ENCODE measurements at places on chromosomes 16 and 17.

DNA sequence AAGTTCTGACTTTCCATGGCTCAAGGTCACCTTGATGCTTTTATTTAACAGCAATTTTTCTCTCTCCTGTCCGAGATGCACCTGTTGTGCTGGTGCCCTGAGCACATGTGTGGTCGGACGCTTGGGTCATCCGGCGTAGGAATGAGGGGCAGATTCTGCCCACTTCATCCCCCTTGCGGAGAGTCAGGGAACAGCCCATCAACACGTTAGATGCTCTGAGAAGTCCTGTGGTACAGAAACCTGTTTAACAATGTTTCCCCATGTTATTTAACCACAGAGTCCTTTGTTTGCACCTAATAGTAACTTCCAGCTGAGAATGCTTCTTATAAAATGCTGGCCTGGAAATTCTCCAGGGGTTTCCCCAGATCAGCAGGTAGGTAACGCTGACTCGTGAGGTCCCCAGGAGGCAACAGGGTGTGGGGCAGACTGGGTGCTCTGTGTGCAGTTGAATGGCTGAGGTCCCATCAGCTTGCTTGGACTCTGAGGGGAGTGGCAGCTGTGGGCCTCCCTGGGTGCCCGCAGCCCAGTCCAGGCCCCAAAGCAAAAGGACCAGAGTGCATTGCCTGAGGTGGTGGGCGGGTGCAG, 17.8 kb downstream of the DOC2B start:
- H3K27me3 ChIP-seq, result peaks cover 9% of the 10 kb centered on the region
- no peak overlapping the region for H3K27ac ChIP-seq
- no peak for DNase-seq
- H3K4me1 ChIP-seq, result no peaks in the 10 kb centered on the region

DNA sequence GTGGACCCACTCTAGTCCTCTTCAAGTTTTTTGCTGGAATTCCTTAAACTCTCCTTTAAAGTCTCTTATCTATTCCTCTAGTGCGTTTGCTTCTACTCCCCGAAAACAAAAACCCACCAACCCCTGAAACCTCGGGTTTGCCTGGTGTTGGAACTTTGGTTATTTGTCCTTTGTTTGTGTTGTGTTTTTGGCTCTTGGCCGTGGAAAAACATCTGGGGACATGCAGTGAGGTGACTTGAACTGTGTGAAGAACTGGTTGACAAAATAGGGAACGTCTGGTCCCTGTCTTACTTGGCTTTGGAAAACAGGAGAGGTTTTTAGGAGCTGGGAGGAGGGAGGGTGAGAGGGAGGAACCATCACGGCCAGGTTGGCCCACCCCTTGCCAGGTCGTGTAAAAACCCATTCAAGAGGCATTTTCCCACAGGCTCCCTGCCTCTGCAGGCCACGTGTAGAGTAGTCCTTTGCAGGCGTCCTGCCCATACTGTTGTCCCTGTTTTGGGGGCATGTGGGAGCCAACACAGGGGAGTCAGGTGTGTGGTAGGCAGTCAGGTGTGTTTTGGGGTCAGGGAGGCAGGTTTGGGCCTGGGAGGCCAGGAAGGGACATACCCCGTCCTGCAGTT, 169.3 kb downstream of the RAB11FIP4 start:
- no peaks in the 10 kb centered on the region for H3K27me3 ChIP-seq
- H3K27ac ChIP-seq, result no peak overlapping the region
- H3K4me1 ChIP-seq, result peaks cover 3% of the 10 kb centered on the region
- H3K36me3 ChIP-seq, result no peaks in the 10 kb centered on the region
- no peak for DNase-seq

GRCh38 chr17:75896415-75897159, at the start of gene TRIM65:
Gene TRIM65 (minus strand): TSS chr17:75896951. CDS start chr17:75896937, 14 bp downstream.
- H3K27me3 ChIP-seq, result no peaks in the 10 kb centered on the region
- H3K36me3 ChIP-seq, result peaks cover 37% of the 10 kb centered on the region
- peak; percentile 66 for DNase-seq
- H3K27ac ChIP-seq, result peak within 1 kb of the TSS; percentile 93
- peaks cover 28% of the 10 kb centered on the region for H3K4me1 ChIP-seq

DNA sequence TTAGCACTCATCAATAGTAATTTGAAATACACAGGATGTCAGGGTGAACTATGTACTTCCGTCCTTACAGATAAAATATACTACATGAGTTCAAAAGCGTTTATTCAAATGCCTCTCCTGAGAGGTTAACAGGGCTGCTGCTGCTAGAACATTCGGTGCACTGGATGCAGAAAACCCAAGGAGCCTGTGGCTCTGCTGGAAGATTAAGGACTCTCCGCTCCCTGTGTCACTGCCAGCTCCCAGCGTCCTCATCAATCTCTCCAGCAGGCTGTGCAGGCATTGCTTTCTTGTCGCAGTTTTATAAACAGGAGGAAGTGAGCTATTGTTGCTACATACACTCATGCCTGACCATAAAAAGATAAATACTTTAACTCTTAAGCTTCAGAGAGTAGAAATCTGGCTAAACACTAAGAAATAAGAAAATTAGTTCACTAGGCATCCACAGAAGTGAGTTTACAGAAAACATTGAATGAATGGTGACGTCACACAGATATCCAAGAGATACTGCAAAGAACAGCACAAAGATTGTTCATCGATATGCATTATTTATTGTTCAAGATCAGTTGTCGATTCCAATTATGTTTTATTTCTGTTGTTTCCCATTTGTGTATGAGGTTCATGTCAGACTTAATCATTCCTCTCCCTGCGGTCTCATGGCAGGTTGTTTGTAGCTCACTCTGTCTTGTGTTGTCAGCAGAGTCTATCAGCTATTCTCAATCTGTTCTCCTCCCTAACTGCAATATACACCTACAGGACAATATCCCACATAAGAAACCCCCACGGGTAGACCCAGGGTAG, 127.9 kb upstream of the MON1B start:
- H3K36me3 ChIP-seq, result no peaks in the 10 kb centered on the region
- no peak for DNase-seq
- H3K27me3 ChIP-seq, result peaks cover 9% of the 10 kb centered on the region
- H3K4me3 ChIP-seq, result no peak overlapping the region
- H3K27ac ChIP-seq, result no peak overlapping the region

GRCh38 chr16:67666559-67667452, at the start of the genes C16orf86 and ENKD1:
Gene C16orf86 (plus strand): TSS chr16:67666814. CDS start chr16:67666971, 157 bp downstream.
Gene ENKD1 (minus strand): TSS chr16:67666750. CDS start chr16:67666442, 308 bp downstream.
- H3K36me3 ChIP-seq, result peaks cover 14% of the 10 kb centered on the region
- H3K4me3 ChIP-seq, result peak within 1 kb of the TSS; percentile 88
- H3K4me1 ChIP-seq, result peaks cover 12% of the 10 kb centered on the region
- no peaks in the 10 kb centered on the region for H3K27me3 ChIP-seq
- peak; percentile 72 for DNase-seq

- no peaks in the 10 kb centered on the region for H3K27me3 ChIP-seq
- DNase-seq, result no peak
- peaks cover 5% of the 10 kb centered on the region for H3K36me3 ChIP-seq
- no peaks in the 10 kb centered on the region for H3K4me1 ChIP-seq
- no peak overlapping the region for H3K4me3 ChIP-seq
- no peak overlapping the region for H3K27ac ChIP-seq
Observed at GRCh38 chr16:72530434-72530833, 358.5 kb upstream of the PMFBP1 start.

DNA sequence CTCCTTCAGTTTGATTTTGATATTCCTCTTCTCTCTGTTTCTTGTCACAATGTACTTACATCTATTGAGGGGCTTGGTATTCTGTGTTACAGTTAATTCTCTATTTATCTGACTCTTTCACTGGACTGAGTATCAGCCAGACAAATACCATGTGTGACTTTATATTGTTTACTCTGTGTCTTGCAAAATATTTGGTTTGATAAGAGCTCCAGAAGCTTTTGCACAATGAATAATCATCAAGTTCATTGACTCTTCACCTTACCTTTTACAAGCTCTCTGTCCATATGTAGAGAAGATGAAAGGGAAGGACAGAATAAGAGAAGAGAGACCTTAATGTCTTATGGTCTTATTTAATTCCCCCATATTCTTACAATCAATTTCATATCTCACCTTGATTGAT, 877.7 kb upstream of the CDH8 start:
- no peaks in the 10 kb centered on the region for H3K36me3 ChIP-seq
- H3K27me3 ChIP-seq, result no peaks in the 10 kb centered on the region
- no peak overlapping the region for H3K27ac ChIP-seq
- no peak for DNase-seq
- no peaks in the 10 kb centered on the region for H3K4me1 ChIP-seq

DNA sequence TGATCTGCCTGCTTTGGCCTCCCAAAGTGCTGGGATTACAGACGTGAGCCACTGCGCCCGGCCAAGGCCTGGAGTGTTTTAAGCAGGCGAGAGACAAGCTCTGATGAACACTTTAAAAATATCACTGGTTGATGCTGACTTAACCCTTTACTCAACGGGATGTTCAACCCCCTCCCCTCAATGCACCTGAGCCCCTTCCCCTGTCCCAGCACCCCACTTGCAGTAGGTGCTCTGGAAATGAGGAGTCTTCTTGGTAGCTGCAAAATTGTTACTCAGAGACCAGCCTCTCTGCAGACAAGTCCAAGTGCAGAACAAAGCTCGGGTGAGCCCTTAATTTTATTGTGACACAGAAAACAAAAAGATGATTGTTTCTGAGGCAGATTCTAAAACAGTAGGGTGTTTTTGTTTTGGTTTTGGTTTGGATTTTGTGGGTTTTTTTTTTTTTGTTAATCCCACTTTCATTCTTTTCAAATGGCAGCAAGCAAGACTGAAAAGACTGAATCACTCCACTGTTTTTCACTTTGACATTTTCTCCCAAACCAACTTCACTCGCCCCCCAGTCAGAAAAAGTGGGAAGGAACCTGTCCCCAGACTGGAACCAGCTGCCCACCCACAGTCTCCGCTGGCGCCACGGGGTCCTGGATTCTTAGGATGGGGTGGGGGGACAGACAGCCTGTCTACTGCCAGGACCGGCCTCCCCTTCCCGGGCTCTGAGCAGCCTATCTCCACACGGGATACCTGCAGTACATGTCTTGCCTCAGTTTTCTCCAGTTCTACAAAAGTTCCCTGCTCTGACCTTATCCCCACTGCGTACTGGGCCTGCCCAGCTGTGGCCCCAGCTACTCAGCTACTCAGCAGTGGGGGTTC, 5.2 kb upstream of the PLLP start:
- peaks cover 9% of the 10 kb centered on the region for H3K27me3 ChIP-seq
- H3K36me3 ChIP-seq, result no peaks in the 10 kb centered on the region
- no peak overlapping the region for H3K4me3 ChIP-seq
- H3K27ac ChIP-seq, result peak overlapping the region; percentile 13
- H3K4me1 ChIP-seq, result peaks cover 5% of the 10 kb centered on the region
- no peak for DNase-seq

DNA sequence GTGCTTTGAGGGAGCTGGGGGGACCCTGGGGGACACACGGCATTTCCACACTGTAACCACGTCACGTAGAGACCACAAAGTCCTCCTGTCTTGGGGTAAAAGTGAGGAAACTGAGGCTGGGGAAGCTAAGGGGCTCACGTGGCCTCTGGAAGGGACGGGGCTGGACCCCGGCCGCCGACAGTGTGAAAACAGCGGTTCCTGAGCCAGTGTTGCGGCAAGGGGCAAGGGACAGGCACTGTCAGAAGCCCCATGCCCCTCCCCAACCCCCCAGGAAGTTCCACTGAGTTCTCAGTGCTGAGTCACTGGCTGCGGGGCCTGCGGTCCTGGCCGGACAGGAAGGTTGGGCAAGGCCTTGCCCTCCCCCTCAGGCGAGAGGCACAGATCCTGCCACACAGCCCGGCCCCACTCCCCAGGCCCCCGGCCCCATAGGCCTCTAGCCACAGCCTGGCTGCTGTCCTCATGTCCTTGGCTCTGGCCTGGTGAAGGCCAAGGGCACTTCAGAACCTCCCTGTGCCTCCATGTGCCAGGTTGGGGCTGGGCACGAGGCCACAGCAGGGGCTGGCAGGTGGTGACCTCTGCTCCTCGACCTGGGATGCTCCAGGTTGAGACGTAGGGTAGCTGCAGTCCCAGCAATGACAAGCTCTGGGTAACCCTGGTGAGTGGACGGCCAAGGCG, 5.0 kb upstream of the CCDC57 start:
- peaks cover 28% of the 10 kb centered on the region for H3K36me3 ChIP-seq
- H3K27ac ChIP-seq, result peak overlapping the region; percentile 95
- peaks cover 25% of the 10 kb centered on the region for H3K4me1 ChIP-seq
- no peak overlapping the region for H3K4me3 ChIP-seq
- DNase-seq, result no peak

- no peak overlapping the region for H3K4me3 ChIP-seq
- no peak for DNase-seq
- H3K27ac ChIP-seq, result no peak overlapping the region
- peaks cover 48% of the 10 kb centered on the region for H3K36me3 ChIP-seq
- no peaks in the 10 kb centered on the region for H3K27me3 ChIP-seq
Observed at GRCh38 chr16:69698404-69698803, 28.0 kb downstream of the NQO1 start.

GRCh38 chr17:59791603-59792457, 84.4 kb downstream of the VMP1 start:
- H3K27me3 ChIP-seq, result no peaks in the 10 kb centered on the region
- H3K36me3 ChIP-seq, result peaks cover 9% of the 10 kb centered on the region
- no peak overlapping the region for H3K4me3 ChIP-seq
- DNase-seq, result no peak
- H3K27ac ChIP-seq, result peak overlapping the region; percentile 46
- H3K4me1 ChIP-seq, result peaks cover 3% of the 10 kb centered on the region

- H3K4me1 ChIP-seq, result peaks cover 11% of the 10 kb centered on the region
- peak overlapping the region; percentile 87 for H3K4me3 ChIP-seq
- H3K36me3 ChIP-seq, result no peaks in the 10 kb centered on the region
- H3K27ac ChIP-seq, result no peak overlapping the region
- H3K27me3 ChIP-seq, result peaks cover 66% of the 10 kb centered on the region
- DNase-seq, result no peak
Observed at GRCh38 chr17:8629371-8630226, 926 bp downstream of the MYH10 start.

DNA sequence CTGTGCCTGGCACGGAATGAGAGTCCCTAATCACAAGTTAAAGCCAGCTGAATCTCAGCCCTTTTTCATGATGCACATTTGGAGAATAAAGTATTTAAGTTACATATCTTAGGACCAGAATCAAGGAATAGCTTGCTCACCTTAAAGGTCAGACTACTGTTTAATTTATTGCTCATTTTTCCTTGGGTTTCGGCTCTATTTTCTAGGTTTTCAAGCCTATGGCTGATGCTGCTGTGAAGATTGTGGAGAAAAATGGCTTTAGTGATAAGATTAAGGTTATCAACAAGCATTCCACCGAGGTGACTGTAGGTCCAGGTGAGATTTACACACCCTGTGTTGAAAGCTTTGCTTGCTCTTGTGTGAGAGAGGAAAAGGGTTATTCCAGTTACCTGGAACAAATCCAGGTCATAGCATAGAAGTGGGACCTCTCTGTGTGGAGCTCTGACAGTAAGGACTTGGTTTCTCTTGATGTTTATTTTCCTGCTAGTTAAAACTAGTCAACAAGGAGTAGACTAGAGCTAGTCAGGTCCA, 18.1 kb downstream of the PRMT7 start:
- H3K4me3 ChIP-seq, result no peak overlapping the region
- H3K4me1 ChIP-seq, result peaks cover 7% of the 10 kb centered on the region
- no peaks in the 10 kb centered on the region for H3K27me3 ChIP-seq
- no peak overlapping the region for H3K27ac ChIP-seq

GRCh38 chr17:27846042-27846655, 45.8 kb upstream of the NOS2 start:
- no peaks in the 10 kb centered on the region for H3K27me3 ChIP-seq
- H3K27ac ChIP-seq, result peak overlapping the region; percentile 94
- DNase-seq, result peak; percentile 35
- H3K4me3 ChIP-seq, result peak overlapping the region; percentile 84

GRCh38 chr16:76946879-76947278, 244.1 kb upstream of the MON1B start:
- H3K4me3 ChIP-seq, result no peak overlapping the region
- no peaks in the 10 kb centered on the region for H3K27me3 ChIP-seq
- no peak for DNase-seq
- H3K36me3 ChIP-seq, result no peaks in the 10 kb centered on the region
- no peaks in the 10 kb centered on the region for H3K4me1 ChIP-seq

GRCh38 chr17:13561606-13562270, 40.0 kb downstream of the HS3ST3A1 start:
- H3K36me3 ChIP-seq, result no peaks in the 10 kb centered on the region
- H3K4me3 ChIP-seq, result no peak overlapping the region
- H3K27me3 ChIP-seq, result peaks cover 6% of the 10 kb centered on the region
- H3K4me1 ChIP-seq, result no peaks in the 10 kb centered on the region
- no peak overlapping the region for H3K27ac ChIP-seq
- DNase-seq, result no peak

All from effector memory CD8-positive, alpha-beta T cell (primary cell).